ENCODE measurements at places on chromosomes 5 and 9. TPM values are rescaled to one million over a fixed set of nuclear protein-coding genes. Genes with fewer than 3 reads are reported as not detected.

DNA sequence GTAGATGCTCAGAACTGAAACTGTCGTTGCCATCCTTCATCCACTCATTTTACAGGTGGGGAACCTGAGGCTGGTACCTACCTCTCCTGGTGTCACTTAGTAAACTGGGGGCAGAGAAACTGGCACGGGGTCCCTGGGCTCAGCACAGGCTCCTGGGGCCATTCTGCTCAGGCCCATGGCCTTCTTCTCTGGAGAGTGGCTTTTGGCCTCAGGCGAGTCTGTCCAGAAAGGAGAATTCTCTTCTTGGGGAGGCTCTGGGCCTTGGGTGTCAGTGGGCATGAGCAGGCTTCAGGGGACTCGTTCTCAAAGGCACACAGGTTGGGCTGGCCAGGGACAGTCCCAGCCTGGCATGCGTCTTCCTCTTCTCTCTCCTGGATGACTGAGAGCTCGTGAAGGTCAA is 24.6 kb downstream of the COL5A1 start:
- no peaks in the 10 kb centered on the region for H3K36me3 ChIP-seq
- DNase-seq, result no peak
- no peak overlapping the region for H3K4me3 ChIP-seq
- no peak overlapping the region for H3K27ac ChIP-seq
- no peaks in the 10 kb centered on the region for H3K27me3 ChIP-seq

DNA sequence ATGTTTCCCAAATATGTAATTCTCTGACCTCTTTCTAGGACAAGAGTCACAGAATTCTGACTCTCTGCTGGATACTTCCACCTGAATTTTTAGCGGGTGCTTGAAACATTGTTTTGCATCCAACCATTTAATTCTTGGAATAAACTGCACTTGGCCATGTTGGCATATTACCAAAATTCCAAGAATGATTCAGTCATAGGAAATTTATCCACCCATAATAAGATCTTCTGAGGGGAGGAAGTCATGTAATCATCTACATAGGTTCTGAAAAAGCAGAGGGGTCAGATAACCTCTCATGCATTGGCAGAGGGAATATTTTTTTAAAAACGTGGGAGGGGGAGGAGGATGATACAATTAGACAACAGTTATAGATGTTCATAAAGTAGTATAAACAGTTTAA is 156.9 kb downstream of the PAM start:
- no peaks in the 10 kb centered on the region for H3K36me3 ChIP-seq
- H3K4me1 ChIP-seq, result no peaks in the 10 kb centered on the region

- no peak overlapping the region for H3K27ac ChIP-seq
- H3K36me3 ChIP-seq, result no peaks in the 10 kb centered on the region
- no peak for DNase-seq
Observed at GRCh38 chr5:35136386-35136785, 88.6 kb upstream of the AGXT2 start.

- H3K36me3 ChIP-seq, result peaks cover 5% of the 10 kb centered on the region
- DNase-seq, result no peak
- peaks cover 6% of the 10 kb centered on the region for H3K4me1 ChIP-seq
Observed at GRCh38 chr9:136409557-136410455, 608 bp downstream of the ENTR1 start.

DNA sequence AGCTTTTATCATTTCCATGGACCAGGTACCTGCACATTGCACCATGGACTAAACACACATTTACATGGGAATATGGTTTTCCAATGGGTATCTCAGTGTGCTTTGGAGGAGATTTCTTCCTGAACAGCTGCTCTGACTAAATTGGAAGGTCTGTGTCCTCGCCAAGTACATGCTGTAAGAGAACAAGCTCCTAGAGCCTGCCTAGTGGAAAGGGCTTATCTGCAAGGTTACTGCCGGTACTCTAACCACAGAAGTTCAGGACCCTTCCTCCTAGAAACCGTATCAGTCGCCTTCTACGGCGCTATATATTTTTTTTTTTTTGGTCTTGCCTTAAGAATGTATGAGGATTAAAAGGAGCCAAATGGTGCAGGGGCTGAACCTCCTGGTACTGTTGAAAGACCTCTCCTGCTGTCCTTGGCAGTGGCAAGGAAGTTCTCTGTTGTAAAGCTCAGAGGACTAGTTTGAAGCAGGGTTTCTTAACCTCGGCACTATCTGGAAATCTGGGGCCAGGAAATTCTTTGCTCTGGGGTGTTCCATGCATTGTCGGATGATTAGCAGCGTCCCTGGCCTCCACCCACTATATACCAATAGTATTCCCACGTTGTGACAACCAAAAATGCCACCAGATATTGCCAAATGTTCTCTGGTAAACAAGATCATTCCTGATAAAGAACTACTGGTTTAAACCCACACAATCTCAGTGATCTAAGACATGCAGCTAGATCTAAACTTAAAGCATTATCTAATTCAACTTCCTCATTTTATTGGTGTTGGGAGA is 107.4 kb downstream of the FBXO38 start:
- H3K27ac ChIP-seq, result no peak overlapping the region
- DNase-seq, result no peak
- no peaks in the 10 kb centered on the region for H3K4me1 ChIP-seq
- no peak overlapping the region for H3K4me3 ChIP-seq

GRCh38 chr5:27818888-27819287 is 780.5 kb upstream of the CDH9 start:
- no peaks in the 10 kb centered on the region for H3K4me1 ChIP-seq
- DNase-seq, result no peak
- no peaks in the 10 kb centered on the region for H3K27me3 ChIP-seq

DNA sequence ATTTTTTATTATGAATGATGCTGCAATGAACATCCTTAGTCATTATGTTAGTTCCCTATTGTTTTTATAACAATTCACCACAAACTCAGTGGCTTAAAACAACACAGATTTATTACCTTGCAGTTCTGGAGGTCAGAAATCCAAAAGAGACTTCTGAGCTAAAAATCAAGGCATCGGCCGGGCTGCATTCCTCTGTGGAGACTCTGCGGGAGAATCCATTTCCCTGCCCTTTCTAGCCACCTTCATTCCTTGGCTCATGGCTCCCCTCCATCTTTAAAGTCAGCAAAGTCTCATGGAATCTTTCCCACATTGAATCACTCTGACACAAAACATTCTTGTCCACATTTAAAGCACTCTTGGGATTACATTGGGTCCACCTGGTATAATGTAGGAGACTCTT is 38.6 kb downstream of the SNX18 start:
- no peaks in the 10 kb centered on the region for H3K36me3 ChIP-seq
- DNase-seq, result no peak
- H3K27me3 ChIP-seq, result no peaks in the 10 kb centered on the region
- H3K4me1 ChIP-seq, result no peaks in the 10 kb centered on the region

DNA sequence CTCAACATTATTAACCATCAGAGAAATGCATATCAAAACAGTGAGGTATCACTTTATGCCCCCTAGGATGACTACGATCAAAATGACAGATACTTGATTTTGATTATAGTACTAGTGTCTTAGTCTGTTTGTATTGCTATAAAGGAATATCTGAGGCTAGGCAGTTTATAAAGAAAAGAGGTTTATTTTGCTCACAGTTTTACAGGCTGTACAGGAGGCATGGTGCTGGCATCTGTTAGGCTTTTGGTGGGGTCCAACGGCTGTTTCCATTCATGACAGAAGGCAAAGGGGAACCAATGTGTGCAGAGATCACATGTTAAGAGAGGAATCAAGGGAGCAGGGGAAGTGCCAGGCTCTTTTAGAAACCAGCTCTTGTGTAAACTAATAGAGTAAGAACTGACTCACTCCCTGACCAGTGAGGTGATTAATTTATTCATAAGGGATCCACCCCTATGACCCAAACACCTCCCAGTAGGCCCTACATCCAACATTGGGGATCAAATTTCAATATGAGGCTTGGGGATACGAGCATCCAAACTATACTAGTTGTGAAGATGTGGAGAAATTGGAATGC is 16.0 kb upstream of the AFF4 start:
- no peak overlapping the region for H3K4me3 ChIP-seq
- H3K36me3 ChIP-seq, result no peaks in the 10 kb centered on the region
- no peaks in the 10 kb centered on the region for H3K4me1 ChIP-seq
- H3K27me3 ChIP-seq, result no peaks in the 10 kb centered on the region
- no peak overlapping the region for H3K27ac ChIP-seq

- H3K36me3 ChIP-seq, result no peaks in the 10 kb centered on the region
- no peaks in the 10 kb centered on the region for H3K4me1 ChIP-seq
- H3K27me3 ChIP-seq, result peaks cover 21% of the 10 kb centered on the region
Observed at GRCh38 chr5:161546470-161547301, at the start of gene GABRB2. GABRB2 (minus strand) TSS chr5:161546725; CDS start chr5:161546643, 82 bp downstream.

GRCh38 chr9:15612962-15613361 is 60.1 kb downstream of the CCDC171 start:
- H3K4me1 ChIP-seq, result no peaks in the 10 kb centered on the region
- no peak for DNase-seq
- H3K27me3 ChIP-seq, result no peaks in the 10 kb centered on the region

- no peak overlapping the region for H3K27ac ChIP-seq
- no peaks in the 10 kb centered on the region for H3K4me1 ChIP-seq
- no peak overlapping the region for H3K4me3 ChIP-seq
- H3K27me3 ChIP-seq, result no peaks in the 10 kb centered on the region
- no peak for DNase-seq
Observed at GRCh38 chr5:161406880-161407279, 139.6 kb downstream of the GABRB2 start.

DNA sequence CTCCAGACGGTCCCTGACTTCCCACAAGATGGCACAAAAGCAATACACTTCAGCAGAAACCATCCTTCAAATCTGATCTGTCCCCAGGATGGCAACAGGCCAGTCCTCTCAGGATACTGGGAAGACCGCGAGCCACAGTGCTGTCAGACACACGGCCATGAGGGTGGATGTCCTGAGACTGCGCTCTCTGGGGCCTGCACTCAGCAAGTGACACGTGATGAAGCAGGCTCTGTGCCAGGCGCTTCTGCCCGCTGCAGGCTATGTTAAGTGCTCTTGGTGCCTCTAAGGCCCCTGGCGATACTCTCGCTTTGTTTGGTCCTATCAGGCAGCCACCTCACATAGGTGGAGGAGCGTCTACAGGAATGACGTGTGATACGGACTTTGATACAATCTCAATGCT is 7.1 kb downstream of the BRD9 start:
- DNase-seq, result no peak
- no peaks in the 10 kb centered on the region for H3K27me3 ChIP-seq
- no peak overlapping the region for H3K4me3 ChIP-seq

Gene TUSC1
- 35.6 TPM for total RNA-seq

Gene FREM1
- 2.0 TPM for total RNA-seq

Gene IL5
- not detected for total RNA-seq

Gene C5orf52
- total RNA-seq, result 5.9 TPM

Gene SLC34A1
- not detected for total RNA-seq

Gene LAMC3
- total RNA-seq, result 0.55 TPM

Gene CARTPT
- total RNA-seq, result 5.9 TPM

Gene GNAQ
- 43.7 TPM for total RNA-seq

Gene SLC31A1
- 22.8 TPM for total RNA-seq

Gene SAXO1
- 0.36 TPM for total RNA-seq

Gene SOX30
- 14.4 TPM for total RNA-seq

Gene CLTA
- total RNA-seq, result 259 TPM

Gene CBY3
- 5.0 TPM for total RNA-seq
